Thymus (tissue), 14 donors: ENCODE measurements at places on chromosomes 5 and 9.

GRCh38 chr5:85132269-85132668 is 747.6 kb upstream of the EDIL3 start:
- DNase-seq = no peak

DNA sequence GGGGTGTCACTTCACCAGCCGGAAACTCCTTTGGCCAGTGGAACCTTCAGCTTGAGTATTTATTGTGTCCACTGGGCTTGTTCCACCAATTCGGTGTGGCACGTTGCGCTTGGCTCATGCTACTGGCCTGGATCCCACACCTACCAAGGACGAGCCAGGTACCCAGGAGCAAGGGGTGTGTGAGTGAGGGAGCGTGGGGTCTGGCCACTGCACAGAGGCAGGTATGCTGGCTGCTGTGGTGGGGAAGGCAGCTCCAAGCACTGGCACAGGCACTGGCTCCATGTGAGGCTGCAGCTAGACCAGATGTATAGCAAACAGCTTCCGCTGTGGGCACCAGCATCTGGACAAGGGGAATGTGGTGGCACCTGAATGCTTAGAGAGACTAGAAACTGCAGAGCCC is 28.1 kb upstream of the CYLC2 start:
- no peak for DNase-seq

- no peak for DNase-seq
Observed at GRCh38 chr5:117679046-117679445, 1104.4 kb upstream of the SEMA6A start.

- no peak for DNase-seq
Observed at GRCh38 chr5:132526974-132527564, 16.3 kb downstream of the IL5 start.

DNA sequence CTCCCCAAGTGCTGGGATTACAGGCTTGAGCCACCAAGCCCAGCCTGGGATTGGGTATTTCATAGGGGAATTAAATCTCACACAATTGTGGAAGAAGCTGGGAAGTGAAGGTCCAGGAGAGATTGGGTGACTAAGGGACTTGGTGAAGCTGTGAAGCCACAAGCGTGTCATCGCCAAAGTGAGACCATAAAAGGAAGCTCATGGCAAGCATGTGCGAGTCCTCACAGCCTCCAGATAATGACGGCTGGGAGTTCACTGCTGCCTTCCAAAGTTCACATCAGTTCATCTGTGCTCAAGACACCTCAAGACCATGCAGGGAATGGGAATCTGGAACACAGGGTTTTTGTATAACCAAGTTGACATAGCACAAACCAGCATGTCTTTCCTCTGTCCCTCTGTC is 210.6 kb downstream of the MARCHF11 start:
- DNase-seq = no peak

DNA sequence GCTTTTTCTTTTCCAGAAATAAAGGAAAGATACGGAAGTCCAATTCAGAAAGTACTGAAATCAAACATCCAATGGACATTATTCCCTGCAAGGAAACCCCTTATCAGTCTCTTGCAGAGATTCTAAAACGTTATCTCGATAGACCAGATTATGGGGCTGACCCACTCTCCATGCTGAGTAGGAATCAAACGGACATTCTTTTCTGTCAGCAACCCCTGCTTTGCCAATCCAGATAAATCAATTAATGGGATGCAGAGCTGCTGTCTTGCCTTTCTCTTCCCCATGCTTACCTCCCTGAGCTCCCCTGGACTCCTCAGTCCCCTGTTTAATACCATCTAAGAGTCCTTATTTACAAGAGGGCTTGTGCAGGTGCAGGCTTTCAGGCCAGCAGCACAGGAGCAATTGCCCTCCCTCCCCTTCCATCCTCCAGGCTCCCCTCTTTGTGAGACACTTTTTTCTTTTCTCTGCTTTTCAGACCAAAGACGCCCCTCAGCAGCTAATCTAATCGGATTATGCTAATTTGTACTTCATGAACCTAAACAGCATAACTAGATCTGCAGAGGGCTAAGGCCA is 14.2 kb downstream of the TAL2 start:
- no peak for DNase-seq

GRCh38 chr5:100464418-100464817 is 70.8 kb upstream of the FAM174A start:
- no peak for DNase-seq

GRCh38 chr5:86360801-86361200 is 256.9 kb upstream of the COX7C start:
- DNase-seq = no peak

- DNase-seq = no peak
Observed at GRCh38 chr5:39409033-39409432, 15.7 kb downstream of the DAB2 start.

DNA sequence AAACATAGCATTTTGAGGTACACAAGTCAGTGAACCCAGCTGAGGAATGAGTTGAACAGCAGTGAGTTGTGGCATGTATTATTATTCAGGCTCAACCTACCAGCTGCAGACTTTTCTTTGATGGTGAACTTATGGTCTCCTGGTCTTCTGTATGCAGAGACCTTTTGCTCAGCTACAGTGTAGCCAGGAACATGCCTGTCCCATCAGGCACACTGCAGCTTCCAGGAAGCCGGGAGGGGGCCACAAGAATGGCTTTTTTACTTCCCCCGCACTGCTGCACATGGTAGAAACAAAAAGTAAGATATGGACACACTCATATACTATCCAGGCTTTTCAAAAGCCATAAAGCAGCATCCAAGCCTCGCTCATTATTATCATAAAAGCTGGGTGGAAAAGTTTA is 65.3 kb upstream of the PLPP1 start:
- no peak for DNase-seq

- DNase-seq = no peak
Observed at GRCh38 chr5:34826347-34826746, 12.6 kb upstream of the TTC23L start.

GRCh38 chr5:144335561-144335960 is 164.9 kb downstream of the KCTD16 start:
- no peak for DNase-seq

- no peak for DNase-seq
Observed at GRCh38 chr5:98402130-98402529, 371.3 kb upstream of the RGMB start.

GRCh38 chr9:99814359-99814758 is 7.3 kb upstream of the NR4A3 start:
- no peak for DNase-seq

GRCh38 chr5:160506006-160507004 is 84.7 kb downstream of the PTTG1 start:
- DNase-seq = peak; percentile 52

- DNase-seq = no peak
Observed at GRCh38 chr9:17723656-17724055, 144.8 kb downstream of the SH3GL2 start.

GRCh38 chr5:78837836-78838235 is 147.3 kb downstream of the ARSB start:
- DNase-seq = no peak

- no peak for DNase-seq
Observed at GRCh38 chr5:156540491-156540890, 213.5 kb downstream of the SGCD start.

DNA sequence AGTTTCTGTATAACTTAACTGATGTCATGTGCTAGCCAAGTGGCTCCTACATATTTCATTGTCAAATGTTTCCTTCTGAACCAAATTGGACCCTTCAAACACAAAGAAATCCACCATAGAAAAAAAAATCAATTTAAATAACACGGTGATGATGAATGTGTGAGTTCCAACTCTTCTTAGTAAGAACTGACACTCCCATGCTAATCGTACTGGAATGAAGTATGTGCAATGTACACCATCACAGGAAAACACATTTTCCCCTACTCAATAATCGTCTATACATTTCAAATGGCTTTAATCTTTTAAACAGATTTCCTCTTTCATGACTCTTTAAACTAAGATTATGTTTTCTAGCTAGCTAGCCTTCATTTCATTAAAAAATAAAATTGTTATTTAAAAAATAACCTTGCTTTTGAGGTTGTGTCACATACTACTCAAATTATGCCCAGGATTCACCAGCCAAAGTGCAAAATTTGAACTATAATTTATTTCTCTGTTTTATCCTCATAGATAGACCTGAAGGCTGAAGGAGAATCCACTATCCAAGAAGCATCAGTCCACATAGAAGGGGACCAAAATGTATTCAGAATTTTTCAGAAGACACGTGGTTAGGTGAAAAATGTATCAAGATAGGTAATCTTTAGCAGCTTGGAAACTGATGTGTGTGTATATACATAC is 131.0 kb upstream of the ITGA1 start:
- DNase-seq = no peak

DNA sequence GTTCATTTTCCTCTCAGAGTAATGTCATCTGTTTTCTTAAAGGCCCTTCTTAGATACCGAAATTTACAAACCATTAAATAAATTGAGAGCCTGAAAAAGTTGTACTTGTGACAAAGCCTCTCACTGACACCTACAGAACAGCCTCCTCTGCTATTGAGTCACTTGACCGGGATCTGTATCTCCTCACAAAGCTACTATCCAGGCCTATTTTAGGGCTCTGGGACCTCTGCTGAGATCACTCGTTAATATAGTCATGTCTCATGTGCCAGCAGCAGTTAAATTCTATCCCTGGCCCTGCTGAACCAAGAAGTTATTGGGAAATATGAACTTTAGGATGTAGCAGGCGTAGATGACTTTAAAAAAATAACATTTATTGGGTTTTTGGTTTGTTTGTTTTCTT is 31.1 kb downstream of the FBXO38 start:
- no peak for DNase-seq

DNA sequence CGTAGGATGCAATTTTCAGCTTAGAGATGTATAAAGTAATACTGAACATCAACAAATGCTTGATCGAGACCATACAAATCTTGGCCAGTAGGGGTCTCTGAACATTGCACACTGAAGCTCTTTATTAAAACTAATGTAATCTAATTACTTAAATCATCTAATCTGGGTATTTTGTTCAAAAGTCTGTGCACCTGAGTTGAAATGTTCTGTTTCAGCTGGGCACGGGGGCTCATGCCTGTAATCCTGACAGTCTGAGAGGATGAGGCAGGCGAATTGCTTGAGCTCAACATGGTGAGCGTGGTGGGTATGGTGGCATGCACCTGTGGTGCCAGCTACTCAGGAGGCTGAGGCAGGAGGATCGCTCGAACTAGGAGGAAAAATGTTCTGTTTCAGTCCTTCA is 41.0 kb downstream of the ESM1 start:
- peak; percentile 9 for DNase-seq

GRCh38 chr9:128416432-128417019 is 4.1 kb upstream of the CERCAM start:
- DNase-seq = no peak

DNA sequence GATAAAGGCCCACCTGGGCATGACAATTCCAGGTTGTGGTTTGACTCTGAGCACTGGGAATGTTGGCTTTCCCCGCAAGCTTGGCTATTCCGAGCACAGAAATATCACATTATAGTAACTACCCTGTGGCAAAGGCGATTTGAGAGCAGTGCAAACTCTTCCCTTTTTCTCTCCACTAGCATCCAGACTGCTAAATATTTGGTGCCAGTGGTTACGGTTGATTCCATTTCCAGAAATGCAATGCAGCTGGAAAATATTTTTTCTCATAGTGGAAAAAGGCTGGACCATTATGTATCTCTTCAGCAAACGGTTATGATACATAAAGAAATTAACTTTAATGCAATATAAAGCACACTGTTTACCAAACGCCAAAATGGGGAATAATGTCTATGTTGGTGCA is 158.0 kb downstream of the ENC1 start:
- DNase-seq = no peak

DNA sequence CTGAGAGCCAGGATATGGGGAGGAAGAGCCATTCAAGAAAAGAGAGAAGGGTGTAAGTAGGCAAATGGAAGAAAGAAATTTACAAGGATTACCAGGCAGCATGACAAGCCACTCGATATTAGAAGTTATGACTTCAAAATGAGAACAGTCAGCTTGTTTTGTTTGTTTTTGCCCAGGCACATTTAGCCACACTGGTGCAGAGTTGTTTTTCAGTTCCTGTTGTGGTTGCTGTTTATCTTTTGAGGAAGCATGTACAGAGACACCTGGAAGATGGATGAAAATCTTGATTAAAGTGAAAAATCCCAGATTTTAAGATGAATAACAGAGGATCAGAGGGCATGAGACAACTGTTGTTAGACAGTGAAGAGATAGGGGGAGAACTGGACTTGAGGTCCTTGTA is 199.1 kb downstream of the MTRR start:
- DNase-seq = no peak

GRCh38 chr9:127121628-127122175 is 733 bp downstream of the ANGPTL2 start:
- no peak for DNase-seq

DNA sequence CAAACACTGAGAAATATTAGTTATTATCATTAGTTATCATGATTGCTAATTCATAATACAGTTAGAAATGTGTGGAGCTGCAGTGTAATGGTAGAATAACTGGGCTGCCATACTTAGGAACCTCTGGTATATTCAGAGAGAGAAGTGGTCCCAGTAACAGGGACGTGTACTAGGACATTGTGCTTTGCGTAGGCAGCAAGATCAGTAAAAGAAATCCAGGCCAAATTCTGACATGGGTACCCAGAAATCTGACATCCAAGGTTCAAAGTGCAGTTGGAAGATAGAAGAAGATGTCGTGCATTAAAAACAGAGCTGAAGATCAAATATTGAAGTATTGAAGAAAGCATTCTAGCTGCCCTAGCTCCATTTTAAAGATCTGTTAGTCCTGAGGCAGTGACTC is 1160.7 kb upstream of the DMAC1 start:
- DNase-seq = no peak
